ENCODE measurements at places on chromosomes 1 and 21. TPM values are rescaled to one million over a fixed set of nuclear protein-coding genes. Genes with fewer than 3 reads are reported as not detected.

Gene OR2T33
- not detected for total RNA-seq

Gene PDPN
- 0.30 TPM for total RNA-seq

Gene GLUL
- total RNA-seq: 142 TPM

Gene NR1I3
- total RNA-seq: not detected

Gene ERVH48-1
- total RNA-seq: not detected

Gene BMP8B
- not detected for total RNA-seq

Gene ZNF648
- total RNA-seq: not detected

Gene FALEC
- total RNA-seq: not detected

Gene SPRR2A
- not detected for total RNA-seq

Gene ADAMTSL4
- total RNA-seq: 2.7 TPM

Gene CD84
- not detected for total RNA-seq

Gene TEDDM1
- total RNA-seq: not detected

Gene ADAMTS4
- 20.3 TPM for total RNA-seq

Gene KRTAP12-2
- total RNA-seq: not detected

Gene C1orf21
- 28.5 TPM for total RNA-seq

Gene SERPINC1
- not detected for total RNA-seq

Gene ERICH3
- total RNA-seq: 0.05 TPM

Gene PLCH2
- total RNA-seq: 0.09 TPM

Gene WNT2B
- total RNA-seq: 3.0 TPM

Gene UTS2
- not detected for total RNA-seq

Gene ACOT11
- total RNA-seq: 2.4 TPM

Gene TAS1R1
- not detected for total RNA-seq

Gene OPRD1
- total RNA-seq: not detected

Gene LCE2A
- not detected for total RNA-seq

Gene CD101
- 0.18 TPM for total RNA-seq

Gene MORN1
- 21.2 TPM for total RNA-seq

Gene TCHH
- total RNA-seq: not detected

Gene ZYG11B
- total RNA-seq: 39.6 TPM

Gene INTS11
- 41.9 TPM for total RNA-seq

Gene SLC1A7
- not detected for total RNA-seq
